ENCODE measurements at places on chromosomes 11 and 22.

- DNase-seq = no peak
Measured at GRCh38 chr22:42632096-42632495, 8.3 kb downstream of the ATP5MGL start.

DNA sequence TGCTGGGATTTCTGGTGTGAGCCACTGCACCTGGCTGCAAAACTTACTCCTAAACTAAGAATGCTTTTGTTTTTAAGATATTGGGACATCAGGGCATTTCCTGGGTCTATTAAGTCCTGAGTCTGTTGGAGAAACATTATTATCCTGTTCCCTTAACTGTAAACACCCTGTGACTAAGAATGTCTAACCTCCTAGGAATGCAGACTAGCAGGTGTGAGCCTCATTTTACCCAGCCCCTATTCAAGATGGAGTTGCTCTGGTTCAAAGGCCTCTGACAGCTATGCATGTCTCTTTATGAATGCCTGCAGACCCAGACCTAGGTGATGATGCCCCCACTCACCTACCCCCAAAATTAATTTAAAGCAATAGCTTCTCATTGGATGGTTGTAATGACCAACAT lies 46.2 kb downstream of the DEPDC5 start:
- DNase-seq = no peak

DNA sequence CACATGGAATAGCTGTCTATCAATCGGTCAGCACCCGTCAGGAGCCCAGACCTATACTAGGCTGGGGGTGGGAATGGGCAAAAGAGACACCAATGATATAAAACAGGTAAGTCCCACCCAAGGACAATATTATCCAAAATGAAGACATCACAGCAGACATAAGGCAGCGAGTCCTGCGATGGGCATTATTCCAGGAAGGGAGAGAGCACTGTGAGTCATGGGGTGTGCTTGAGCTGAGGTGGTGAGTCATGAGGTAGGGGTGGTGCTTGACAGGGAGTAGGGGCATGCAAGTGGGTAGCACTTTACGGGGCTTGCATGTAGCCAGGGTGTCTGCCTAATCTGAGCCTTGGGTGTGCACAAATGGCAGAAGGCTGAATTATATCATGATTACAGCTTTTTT lies 605.0 kb upstream of the CADM1 start:
- no peak for DNase-seq

GRCh38 chr11:60265373-60266214 lies 14.9 kb upstream of the MS4A4A start:
- DNase-seq = no peak

GRCh38 chr11:114307524-114308203 lies 11.5 kb downstream of the NNMT start:
- DNase-seq = no peak

DNA sequence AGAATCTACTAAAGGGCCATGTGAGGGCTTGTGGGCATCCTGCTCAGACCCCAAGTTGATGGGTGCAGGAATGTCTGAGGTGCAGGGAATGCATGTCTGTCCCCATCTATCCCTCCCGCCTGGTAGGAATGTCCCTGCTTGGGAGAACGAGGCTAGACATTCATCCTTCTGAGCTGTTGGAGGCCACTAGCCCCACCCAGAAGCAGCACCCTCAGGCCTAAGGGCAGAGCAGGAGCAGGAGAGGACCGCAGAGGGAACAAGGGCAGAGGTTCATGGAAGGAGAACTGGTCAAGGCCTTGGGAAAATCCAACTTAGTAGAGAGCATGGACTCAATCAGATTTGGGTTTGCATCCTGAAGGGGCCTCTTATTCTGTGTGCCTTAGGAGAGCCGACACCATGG lies 22.1 kb upstream of the LMO1 start:
- DNase-seq = no peak

- no peak for DNase-seq
Measured at GRCh38 chr22:50613291-50613981, 12.8 kb downstream of the MAPK8IP2 start.

GRCh38 chr11:15112131-15112541 lies 2.6 kb upstream of the INSC start:
- no peak for DNase-seq

DNA sequence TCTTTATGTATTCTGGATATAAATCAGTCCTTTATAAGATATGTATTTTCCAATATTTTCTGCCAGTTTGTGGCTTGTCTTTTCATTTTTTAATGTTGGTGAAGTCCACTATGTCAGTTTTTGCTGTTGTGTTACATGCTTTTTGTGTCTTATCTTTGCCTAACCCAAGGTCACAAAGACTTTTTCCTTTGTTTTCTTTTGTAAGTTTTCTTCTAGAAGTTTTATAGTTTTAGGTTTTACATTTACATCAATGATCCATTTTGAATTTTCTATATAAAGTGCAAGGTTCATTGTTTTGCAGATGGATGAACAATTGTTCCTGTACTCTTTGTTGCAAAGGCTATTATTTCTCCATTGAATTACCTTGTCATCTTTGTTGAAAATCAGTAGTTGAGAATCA lies 69.3 kb downstream of the UVRAG start:
- DNase-seq = no peak

- DNase-seq = no peak
Measured at GRCh38 chr11:132409573-132410355, 1039.3 kb downstream of the NTM start.

All from stimulated activated CD8-positive, alpha-beta memory T cell treated with anti-CD3 and anti-CD28 coated beads, Interleukin-2, amount 100 ng/mL, for 48 hours (primary cell).